ENCODE measurements at places on chromosomes 4 and X.

- DNase-seq = no peak
Observed at GRCh38 chr4:81789741-81790399, 318.2 kb upstream of the RASGEF1B start.

GRCh38 chr4:26076000-26076587 lies 162.1 kb downstream of the SMIM20 start:
- no peak for DNase-seq

- DNase-seq = peak; percentile 21
Observed at GRCh38 chrX:57906790-57907189, 3.5 kb downstream of the ZXDA start.

DNA sequence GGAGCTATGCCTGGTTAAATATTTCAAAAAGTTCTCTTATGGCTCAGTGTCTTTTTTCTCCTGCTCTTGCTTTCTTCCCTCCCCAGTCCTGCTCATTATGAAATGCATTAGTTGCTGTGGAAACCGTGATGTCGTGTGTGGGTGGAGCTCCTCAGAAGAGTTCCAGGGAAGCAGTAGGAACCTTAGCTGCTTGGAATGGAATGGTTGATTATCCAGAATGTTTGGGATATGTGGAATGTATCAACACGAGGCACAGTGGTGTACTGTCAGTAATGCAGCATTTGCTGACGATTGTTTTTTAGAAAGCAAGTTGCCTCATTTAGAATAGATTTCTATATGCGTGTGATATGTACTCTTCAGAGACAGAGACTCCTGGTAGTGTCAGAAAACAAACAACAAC lies 333.2 kb downstream of the ARHGAP10 start:
- DNase-seq = peak; percentile 87

DNA sequence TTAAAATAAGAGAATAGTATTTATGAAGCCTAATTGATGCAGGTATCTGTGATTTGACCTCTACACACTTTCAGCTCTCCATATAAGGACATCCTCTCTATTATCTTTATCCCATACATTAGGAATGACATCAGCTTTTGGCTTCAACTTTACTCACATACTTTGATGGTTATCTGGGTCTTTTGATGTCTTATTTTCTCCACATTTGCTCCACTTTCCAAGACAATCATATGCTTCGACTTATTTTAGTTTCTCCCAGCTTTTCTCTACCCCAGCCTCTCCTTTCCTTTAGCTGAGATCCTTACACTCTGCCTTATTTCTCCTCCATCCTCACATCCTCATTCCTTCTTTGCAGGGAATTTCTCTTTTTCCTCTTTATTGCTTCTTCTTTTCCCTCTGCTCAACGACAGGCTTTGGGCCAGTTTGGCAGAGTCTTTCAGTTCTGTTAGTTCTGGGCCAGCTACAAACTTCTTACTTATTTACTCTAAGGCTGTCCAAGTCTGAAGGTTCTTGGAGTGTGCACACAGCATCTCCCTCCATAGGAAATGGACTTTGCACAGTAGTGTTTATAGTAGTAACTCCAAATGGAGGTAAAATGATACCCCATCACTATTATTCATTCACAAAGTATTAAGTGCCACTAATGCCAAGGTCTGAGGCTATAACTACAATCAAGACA lies 50.5 kb downstream of the SLC4A4 start:
- DNase-seq = no peak

DNA sequence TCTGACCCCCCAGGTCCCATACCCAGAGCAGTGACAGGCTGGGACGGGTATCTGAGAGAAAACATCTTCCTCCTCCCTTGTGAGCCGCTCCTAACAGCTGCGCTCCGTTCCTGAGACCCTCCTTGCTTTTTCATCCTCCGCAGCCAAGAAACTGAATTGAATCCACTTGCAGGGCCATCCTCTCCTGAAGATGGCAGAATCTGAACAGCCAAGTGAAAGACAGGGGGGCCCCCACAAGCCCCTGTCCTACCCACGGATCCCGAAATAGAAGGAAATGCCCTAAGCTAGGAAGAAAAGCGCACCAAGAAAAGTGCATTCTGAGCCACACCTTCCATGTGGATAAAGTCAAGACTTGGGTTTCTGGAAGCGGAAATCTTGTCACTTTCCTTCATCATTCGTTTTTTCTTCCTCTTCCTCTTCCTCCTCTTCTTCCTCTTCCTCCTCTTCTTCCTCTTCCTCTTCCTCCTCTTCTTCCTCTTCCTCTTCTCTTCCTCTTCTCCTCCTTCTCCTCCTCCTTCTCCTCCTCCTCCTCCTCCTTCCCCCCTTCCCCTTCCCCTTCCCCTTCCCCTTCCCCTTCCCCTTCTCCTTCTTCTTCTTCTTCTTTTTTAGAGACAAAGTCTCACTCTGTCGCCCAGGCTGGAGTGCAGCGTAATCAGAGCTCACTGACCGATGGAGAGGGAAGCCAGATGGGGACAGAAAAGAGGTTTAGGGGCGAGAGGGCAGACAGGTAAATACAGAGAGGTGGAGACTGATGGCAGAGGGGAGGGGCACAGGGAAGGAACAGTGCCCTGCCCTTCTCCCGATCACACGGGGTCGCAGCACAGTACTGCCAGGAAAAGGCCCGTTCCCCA lies 86.0 kb upstream of the WWC2 start:
- DNase-seq = no peak

DNA sequence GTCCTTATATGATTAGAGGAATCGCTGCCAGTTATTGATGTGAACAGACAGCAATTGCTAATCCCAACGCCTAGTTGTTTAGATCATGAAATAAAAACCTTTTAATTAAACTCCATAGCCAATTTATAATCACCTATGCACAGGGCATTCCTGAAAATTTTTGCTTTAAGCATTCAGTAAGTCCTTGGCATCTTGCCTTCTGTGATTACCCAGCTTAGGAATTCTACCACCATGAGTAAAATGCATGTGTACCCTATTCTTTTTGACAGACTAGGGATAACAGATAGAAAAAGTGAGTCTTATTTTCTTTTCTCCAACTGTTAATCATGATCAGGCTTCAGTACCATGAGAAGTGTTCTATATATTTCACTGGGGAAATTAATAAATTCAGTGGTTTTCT lies 995.3 kb upstream of the GRIA3 start:
- no peak for DNase-seq

GRCh38 chr4:119028296-119028695 lies 107.3 kb upstream of the MYOZ2 start:
- DNase-seq = no peak

- DNase-seq = no peak
Observed at GRCh38 chr4:43718369-43718768, 730.2 kb downstream of the KCTD8 start.

DNA sequence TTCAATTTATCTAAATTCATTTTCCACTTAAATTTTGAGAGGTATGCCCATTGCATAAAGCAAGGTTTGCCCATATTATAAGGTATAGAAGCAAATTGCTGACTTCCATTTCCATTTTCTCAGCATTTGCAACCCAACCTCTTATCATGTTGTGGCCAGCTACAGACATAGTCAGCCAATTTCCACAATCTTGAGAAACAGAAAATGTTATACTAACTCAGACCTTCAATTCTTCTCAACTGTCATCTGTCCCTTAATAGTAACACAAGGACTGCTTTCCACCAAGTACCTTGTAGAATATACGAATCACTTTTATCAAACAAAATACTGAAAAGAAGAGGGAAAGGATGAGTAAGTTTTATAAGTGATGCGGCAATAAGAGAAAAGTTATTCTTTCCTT lies 11.2 kb upstream of the GRIA3 start:
- no peak for DNase-seq

DNA sequence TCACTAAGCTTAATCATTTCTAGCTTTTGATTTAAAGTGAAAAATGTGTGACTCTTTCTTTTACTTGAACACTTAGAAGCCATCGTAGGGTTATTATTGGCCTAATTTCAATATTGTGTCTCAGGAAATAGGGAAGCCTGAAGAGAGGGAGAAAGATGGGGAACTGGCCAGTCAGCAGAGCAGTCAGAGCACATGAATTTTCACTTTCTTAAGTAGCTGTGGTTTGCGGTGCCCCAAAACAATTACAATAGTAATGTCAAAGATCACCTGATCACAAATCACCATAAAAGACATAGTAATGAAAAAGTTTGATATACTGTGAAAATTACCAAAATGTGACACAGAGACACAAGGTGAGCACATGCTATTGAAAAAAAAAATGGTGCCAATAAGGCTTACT lies 45.5 kb downstream of the CENPC start:
- DNase-seq = no peak

- no peak for DNase-seq
Observed at GRCh38 chr4:77209936-77210335, 52.9 kb downstream of the CCNG2 start.

DNA sequence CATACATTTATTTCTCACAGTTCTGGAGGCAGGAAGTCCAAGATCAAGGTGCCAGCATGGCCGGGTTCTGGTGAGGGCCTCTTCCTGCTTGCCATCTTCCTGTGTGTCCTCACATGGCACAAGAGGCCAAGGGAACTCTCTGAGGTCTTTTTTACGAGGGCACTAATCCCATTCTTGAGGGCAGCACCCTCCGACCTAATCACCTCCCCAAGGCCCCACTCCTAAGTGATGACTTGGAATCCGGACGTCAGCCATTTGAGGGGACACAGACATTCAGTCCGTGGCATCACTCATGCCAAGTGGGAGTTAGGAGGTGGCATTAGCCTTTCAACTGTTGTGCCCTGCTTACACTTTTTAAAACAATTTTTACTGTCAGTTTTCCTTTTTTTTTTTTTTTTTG lies 27.3 kb downstream of the MAN2B2 start:
- no peak for DNase-seq

- DNase-seq = no peak
Observed at GRCh38 chr4:139887376-139887802, 221.8 kb downstream of the MGST2 start.

DNA sequence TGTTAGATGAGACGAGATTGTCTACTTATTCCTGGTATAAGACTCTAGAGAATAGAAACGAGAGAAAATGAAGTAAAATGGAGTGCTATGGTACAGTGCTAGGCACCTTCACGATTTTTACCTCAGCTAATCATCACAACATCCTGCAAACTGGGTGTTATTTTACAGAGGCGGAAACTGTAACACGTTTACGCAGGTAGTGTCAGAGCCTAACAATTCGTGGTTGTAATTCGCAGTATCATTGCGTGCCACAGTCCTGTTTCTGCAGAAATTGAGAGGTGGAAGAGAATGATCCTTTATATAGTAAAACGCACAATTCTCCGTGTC lies 383 bp upstream of the TBC1D19 start:
- no peak for DNase-seq

GRCh38 chrX:70554081-70554480 lies 109.4 kb downstream of the DLG3 start:
- DNase-seq = peak; percentile 9

GRCh38 chrX:50700921-50701320 lies 113.1 kb downstream of the SHROOM4 start:
- no peak for DNase-seq

DNA sequence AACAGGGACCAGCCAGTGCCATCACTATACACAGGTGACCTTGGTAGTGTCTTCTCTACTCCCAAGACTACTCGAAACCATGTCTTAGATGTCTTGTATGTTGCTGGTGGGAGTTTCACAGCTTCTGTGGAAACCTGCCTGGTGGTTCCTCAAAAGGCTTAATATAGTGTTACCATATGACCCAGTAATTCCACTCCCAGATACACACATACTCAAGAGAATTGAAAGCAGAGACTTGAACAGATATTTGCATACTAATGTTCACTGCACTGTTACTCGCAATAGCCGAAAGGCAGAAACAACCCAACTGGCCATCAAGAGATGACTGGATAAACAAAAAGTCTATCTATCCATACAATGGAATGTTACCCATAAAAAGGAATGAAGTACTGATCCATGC lies 3.1 kb downstream of the TFDP3 start:
- no peak for DNase-seq

DNA sequence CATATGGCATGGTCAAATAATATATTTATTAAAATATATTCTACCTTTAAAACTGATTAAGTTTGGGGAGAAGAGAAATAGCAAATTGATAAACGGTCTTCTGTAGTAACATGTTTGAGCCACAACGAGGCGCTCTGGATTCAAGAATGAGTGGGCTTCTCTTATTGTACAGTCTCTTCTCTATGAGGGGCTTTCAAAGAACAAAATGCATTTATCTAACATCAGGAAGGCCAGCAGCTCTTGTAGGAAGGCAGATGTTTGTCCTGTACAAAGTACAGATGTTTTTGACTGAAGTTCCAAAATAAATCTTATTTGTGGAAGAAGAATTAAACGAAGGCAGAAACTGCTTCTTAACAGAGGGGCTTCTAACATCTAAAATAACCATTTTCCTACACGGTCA lies 153.6 kb downstream of the RASL11B start:
- peak; percentile 24 for DNase-seq

DNA sequence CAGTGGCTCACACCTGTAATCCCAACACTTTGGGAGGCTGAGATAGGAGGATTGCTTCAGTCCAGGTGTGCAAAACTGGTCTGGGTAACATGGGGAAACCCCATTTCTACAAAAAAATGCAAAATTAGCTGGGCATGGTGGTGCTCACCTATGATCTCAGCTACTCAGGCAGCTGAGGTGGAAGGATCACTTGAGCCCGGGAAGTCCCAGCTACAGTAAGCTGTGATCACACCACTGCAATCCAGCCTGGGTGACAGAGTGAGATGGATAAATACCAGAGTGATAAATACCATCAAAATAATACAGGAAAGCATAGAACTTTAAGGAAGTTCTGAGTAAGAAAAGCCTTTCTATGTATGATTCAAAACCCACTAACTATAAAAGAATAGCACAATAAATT lies 52.8 kb downstream of the LRBA start:
- DNase-seq = no peak

DNA sequence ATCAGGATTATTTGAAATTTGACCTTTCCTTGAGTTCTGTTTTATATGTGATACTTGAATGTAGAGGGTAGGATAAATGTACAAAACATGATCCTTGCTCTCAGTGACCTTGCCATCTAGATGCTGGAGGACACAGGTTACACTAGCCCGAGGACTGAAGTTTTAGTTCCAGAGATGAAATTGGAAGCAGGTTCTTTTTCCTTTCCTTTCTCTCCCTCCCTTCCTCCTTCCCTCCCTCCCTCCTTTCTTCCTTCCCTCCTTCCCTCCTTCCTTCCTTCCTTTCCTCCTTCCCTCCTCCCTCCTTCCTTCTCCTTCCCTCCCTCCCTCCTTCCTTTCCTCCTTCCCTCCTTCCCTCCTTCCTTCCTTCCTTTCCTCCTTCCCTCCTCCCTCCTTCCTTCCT lies 54.3 kb downstream of the LRRC66 start:
- no peak for DNase-seq

GRCh38 chr4:41319553-41319952 lies 62.8 kb downstream of the UCHL1 start:
- no peak for DNase-seq
